ENCODE measurements at places on chromosomes 5 and 9. TPM values are rescaled to one million over a fixed set of nuclear protein-coding genes. Genes with fewer than 3 reads are reported as not detected.

Gene INSL6
- total RNA-seq: not detected

GRCh38 chr9:95055851-95056551 is 261.5 kb downstream of the FANCC start:
- DNase-seq: peak; percentile 41

DNA sequence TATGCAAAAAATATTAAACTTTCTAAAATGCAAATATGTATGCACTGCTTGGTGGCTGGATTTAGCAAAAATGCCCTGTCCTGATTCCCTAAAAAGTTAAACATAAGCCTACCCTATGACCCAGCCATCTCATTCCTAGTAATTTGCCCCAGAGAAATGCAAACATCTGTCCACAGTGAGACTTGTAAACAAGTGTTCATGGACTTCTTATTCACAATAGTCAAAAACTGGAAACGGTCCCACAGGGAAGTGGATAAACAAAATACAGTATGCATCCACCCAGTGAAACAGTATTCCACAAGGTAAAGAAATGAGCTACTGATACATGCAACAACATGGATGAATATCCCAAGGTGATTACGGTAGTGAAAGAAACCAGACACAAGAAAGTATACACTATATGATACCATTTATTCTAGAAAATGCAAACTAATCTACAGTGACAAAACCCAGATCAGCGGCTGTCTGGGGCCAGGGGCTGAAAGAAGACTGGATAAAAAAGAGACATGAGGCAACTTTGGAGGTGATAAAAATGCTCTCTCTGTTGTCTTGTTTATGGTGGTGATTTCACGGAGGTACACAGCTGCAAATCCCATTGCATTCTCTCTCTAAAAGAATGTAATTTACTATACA is 277.3 kb downstream of the GLIS3 start:
- DNase-seq: peak; percentile 46

GRCh38 chr9:5112109-5112592 is 73.3 kb downstream of the INSL6 start:
- DNase-seq: no peak
